ENCODE measurements at places on chromosomes 7 and 10.

DNA sequence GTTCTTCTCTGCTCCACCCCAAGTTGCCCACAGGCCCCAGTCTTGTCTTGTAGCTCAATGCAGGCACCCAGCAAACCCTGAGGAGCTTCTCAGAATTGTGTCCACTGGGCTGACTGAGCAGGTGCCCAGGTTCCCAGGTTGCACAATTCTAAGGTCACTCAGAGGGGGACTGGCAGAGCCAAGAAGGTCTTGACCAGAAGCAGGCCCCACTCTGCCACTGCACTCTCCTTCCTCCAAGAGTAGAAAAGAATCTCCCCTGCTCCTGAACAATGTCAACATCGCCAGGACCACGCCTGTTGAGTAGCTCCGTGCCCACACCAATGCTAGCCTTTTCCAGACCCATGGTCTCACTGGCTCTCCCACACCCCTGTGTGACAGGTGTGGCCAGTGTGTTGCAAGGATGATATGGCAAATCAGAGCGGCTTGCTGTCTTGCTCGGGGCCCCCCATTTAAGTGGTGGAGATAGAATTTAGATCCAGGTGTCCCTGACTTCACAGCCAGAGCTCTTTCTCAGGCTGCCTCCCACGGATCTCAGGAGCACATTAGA lies 577 bp downstream of the LRRC18 start:
- DNase-seq: no peak

- DNase-seq: no peak
Measured at GRCh38 chr7:73885975-73886798, 25.2 kb downstream of the TMEM270 start.

DNA sequence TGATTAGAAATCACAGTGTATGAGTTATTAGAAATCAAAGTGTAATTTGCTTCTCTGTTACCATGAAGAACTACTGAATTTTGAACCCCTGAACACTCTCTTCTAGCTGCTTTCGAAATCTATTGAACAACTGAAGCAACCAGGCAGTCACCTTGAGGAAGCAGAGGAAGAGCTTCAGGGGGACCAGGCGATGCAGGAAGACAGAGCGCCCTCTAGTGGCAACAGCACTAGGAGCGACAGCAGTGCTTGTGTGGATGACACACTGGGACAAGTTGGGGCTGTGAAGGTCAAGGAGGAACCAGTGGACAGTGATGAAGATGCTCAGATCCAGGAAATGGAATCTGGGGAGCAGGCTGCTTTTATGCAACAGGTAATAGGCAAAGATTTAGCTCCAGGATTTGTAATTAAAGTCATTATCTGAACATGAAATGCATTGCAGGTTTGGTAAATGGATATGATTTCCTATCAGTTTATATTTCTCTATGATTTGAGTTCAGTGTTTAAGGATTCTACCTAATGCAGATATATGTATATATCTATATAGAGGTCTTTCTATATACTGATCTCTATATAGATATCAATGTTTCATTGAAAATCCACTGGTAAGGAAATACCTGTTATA lies 170.7 kb downstream of the HDAC9 start:
- peak; percentile 35 for DNase-seq

DNA sequence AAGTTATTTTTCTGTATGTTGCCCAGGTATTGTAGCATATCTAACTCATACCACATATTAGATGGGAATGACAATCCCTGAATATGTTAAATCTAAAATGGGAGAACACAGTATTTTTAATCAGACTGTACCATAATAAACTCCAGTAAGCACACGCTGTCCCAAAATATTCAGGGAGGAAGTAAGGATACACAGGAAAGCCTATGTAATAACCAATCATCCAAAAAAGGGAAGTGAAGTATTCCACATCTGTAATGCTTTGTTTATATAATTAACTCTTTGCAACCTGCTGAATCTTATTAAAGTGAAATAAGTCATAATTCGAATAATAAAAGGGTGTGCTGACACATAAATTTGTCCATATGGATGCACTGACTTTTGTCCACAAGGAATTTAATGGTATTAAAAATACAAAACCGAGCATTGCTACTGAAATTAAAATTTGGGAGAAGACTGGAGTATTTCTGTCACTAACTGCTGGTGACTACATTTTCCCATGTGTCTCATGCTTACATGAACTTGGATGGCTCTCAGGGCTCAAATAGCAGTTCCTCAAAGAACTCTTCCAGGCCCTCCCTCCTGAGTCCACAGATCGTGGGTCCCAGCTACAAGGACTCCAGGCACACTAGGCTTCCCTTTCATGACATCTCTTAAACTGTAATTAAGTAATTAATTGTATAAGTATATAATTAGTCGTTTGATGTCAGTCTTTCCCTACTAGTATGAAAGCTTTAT lies 120.6 kb downstream of the NEBL start:
- no peak for DNase-seq

GRCh38 chr7:48389977-48390376 lies 218.7 kb downstream of the ABCA13 start:
- DNase-seq: no peak
